ENCODE measurements at places on chromosomes 4 and X. TPM values are rescaled to one million over a fixed set of nuclear protein-coding genes. Genes with fewer than 3 reads are reported as not detected.

CDX4 gene
- total RNA-seq = not detected

AIMP1 gene
- 56.8 TPM for total RNA-seq

DNA sequence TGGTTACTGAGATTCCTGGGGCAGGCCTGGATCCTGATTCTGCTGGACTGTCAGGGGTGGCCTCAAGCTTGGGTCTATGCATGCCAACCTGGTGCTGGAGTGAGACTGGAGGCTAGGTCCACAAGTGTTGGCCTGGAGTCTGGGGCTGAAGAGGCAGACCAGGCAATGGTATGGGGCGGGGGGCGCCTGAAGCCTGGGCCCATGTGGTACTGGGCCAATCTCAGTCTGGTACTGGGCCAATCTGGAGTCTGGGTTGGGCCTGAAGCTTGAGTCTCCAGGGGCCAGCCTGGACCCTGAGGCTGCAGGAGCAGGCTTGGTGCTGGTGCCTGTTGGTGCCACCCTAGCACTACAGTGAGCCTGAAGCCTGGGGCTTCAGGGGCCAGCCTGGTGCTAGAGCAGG is 108.9 kb upstream of the ZCCHC13 start:
- no peaks in the 10 kb centered on the region for H3K27me3 ChIP-seq
- no peak overlapping the region for H3K4me3 ChIP-seq
- no peak for DNase-seq
- no peaks in the 10 kb centered on the region for H3K36me3 ChIP-seq
- H3K4me1 ChIP-seq = no peaks in the 10 kb centered on the region

PAGE2 gene
- not detected for total RNA-seq

EMD gene
- total RNA-seq = 141 TPM

DNA sequence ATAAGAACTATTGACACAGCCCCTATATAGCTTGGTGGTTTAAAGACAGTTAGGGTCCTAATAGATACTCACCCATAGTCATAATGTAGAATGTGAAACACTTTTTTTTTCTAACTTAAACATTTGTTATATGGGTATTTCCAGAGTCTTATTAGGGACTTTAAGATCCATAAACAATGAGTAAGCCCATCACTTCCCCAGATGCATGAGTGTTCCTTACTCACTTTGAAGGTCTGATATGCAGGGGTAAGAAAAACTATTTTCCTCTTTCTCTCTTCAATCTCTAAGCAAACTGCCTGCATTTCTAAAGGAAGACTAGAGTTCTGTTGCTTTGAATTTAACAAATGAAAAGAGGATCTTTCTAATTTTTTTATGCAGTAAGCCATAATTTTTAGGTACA is 443.6 kb upstream of the PITX2 start:
- H3K4me1 ChIP-seq = no peaks in the 10 kb centered on the region
- DNase-seq = no peak
- no peak overlapping the region for H3K4me3 ChIP-seq

Measured in naive thymus-derived CD4-positive, alpha-beta T cell (primary cell).